ENCODE measurements at places on chromosomes 12 and 14.

GRCh38 chr14:99717682-99718013 is 33.5 kb downstream of the CYP46A1 start:
- DNase-seq, result no peak

GRCh38 chr12:90679674-90680073 is 275.3 kb downstream of the CCER1 start:
- DNase-seq, result no peak

DNA sequence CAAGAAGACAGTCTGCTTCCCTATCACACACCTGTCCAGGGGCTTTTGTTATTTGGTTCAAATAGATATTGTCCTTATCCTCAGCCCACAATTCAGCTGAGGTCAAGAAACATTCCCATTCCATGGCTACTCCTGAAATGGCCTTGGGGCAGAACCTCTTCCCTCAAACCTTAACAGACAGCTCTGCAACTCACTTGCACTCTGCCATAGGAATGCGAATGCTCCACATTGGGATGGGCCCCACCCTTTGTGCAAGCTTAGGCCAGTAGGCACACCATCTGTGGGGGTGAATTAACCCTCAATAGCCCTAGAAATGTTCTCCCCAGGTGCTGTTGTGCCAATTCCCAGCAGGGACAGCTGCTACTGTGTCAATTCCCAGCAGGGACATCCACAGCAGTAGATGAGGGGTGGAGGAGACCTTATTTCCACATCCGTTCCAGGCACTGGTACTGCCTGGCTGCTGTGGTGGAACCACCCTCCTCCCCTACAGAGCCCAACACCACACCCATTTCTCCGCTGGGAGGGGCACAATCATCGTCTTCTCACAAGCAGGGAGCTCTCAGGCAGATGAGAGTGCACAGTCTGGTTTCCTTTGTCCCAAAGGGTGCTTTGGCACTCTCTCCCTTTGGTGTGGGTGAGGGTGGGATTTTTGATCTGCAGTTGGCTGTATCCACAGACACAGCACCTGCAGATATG is 42.3 kb upstream of the GLIPR1 start:
- DNase-seq, result no peak

DNA sequence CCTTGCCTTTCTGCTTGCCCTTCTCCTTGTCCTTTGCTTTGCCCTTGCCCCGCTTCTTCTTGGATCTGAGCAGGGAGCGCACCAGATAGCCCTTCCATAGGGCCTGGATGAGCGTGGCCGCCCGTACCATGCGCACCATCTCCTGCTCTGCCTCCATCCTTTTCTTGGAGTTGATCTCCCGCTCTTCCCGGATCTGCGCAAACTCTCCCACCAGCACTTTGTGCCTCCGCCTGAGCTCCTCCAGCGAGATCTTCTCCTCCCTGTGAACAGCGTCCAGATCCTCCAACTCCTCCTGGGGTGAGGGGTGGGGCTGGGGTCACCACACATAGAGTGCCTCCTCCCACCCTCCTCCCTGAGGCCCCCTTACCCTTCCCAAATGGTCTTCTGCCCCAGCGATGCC is 10.1 kb downstream of the RITA1 start:
- DNase-seq, result no peak

- DNase-seq, result no peak
Measured at GRCh38 chr12:97984974-97985580, 522.5 kb downstream of the RMST start.

- no peak for DNase-seq
Measured at GRCh38 chr12:52336641-52337040, 15.4 kb upstream of the KRT83 start.

GRCh38 chr14:61562321-61563161 is 132.8 kb upstream of the HIF1A start:
- peak; percentile 96 for DNase-seq

- no peak for DNase-seq
Measured at GRCh38 chr12:53222170-53222721, 9.8 kb downstream of the RARG start.

DNA sequence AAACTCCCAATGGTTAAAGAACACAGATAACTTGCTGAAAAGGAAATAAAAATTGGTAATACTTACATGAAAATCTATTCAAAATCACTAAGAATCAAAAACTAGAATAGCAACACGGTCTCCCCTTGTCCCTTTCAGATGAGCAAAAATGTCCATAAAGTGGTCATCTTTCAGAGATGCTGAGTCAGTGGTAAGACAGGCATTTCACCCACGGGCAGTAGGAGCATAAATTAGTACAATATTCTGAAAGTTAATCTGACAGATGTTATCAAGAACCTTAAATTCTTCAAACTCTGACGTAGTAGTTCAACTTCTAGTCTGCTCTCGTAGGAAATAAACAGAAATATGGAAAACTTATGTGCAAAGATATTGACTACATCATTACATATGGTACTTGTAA is 33.1 kb upstream of the GNPNAT1 start:
- no peak for DNase-seq

DNA sequence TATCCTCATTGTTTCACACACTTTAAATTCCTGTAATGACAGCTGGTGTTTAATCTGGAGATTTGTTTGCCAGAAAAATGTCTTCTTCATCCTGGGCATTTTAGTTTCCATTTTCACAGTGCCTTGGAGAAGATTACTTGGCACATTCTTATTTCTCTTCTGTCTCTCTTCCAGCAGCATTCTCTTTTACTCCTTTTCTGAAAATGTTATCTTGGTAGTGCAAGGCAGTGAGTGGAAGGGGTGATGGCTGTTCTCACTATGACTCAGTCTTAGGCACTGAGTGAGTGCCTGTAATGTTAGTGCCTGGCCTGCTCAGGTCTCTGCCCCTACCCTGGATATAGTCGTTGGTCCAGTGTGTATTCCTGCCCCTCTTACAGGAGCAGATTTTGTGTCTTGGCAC is 13.1 kb downstream of the CLECL1 start:
- DNase-seq, result no peak

DNA sequence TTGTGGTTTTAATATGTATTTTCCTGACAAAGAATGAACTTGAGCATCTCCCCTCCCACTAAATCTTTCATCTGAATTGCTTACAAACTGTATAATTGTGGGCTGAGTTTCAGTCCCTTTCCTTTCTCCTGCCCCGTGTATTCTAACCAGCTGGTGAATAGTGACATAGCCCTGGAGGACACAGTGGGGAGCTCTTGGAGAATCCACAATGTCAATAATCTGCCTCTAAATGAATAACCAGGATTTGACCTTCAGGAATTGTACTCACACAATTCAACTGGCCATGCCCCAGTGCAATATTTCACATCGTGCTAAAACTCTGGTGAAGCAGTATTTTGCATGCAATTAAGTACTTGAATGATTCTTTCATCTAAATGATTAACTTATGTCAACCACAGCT is 177.2 kb downstream of the C12orf42 start:
- no peak for DNase-seq

DNA sequence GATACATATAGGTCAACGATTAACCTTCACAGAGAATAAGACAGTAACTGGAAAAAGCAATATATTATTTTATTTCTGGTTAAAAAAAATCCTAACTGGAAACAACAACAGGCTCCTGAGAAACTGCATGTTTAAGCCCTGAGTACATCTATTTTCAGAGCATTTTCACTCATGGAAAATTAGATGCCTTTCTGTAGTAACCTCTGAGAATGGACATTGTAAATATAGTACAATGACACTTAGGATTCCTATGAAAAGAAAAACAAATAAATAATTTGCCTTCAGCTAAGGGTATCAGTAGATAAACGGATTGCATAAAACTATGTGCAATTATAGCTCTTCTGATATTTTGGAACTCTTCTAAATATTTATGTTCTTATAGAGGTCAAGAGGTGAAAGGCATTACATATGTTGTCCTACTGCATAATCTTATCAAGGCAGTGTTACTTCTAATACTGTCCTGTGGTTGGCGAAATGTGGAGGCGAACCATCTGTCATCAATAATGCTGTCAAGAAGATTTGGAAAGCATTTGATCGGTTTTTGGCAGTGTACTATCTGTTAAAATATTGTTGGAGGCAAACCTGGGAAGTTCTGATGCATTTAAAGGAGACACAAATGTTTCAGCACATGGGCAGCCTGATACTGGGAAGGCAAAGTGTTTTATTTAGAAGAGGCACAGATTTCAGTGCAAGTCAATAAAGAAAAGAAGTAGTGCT is 381.8 kb downstream of the BTG1 start:
- DNase-seq, result no peak

DNA sequence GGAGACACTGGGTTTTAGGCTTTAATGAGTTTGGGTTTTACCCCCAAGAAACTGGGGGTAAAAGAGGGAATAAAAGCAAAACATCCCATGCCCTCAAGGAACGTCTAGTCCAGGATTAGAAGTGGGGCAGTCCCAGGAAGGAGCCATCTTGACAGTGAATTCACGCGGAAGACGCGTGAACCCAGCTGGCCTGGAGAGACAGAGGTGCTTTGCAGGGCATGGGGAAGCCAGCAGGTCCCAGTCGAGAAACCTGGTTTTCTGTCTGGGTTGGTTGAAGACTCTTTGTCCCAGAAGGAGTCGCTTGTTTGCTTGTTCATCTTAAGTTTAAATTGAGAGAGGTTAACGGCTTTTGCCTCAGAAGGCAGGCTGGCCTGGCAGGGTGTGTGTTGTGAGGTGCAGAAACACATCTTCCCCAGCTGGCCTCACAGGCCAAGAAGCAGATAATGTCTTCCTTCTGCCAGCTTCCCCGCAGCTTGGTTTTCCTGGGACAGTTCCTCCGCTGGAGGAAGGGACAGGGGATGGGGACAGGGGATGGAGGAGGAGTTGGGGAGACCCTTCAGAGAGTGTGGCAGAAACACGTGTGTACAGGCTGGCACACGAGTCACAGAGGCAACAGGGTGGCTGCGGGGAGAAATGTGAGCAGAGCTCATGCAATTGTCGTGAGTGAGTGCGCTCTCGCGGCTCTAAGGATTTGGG is 18.5 kb upstream of the CD9 start:
- DNase-seq, result no peak

DNA sequence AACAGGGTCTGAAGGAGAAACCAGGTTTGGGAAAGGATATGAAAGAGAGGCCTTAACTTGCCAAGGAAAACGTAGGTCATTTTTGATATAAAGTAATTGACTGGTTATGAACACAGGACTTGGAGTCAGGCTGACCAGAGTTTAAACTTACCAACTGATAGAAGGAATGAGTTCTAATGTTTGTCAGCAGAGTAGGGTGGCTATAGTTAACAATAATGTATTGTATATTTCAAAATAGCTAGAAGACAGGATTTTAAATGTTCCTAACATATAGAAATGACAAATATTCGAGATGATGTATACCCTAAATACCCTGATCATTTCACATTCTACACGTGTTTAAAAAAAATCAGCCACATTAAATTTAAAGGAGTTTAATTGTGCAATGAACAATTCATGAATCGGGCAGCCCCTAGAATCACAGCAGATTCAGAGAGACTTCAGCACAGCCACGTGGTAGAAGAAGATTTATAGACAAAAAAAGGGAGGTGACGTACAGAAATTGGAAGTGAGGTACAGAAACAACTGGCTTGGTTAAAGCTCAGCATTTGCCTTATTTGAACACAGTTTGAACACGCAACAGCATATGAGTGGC is 52.5 kb upstream of the PLEKHG7 start:
- no peak for DNase-seq

GRCh38 chr14:79602045-79602444 is 609.3 kb downstream of the DIO2 start:
- no peak for DNase-seq

DNA sequence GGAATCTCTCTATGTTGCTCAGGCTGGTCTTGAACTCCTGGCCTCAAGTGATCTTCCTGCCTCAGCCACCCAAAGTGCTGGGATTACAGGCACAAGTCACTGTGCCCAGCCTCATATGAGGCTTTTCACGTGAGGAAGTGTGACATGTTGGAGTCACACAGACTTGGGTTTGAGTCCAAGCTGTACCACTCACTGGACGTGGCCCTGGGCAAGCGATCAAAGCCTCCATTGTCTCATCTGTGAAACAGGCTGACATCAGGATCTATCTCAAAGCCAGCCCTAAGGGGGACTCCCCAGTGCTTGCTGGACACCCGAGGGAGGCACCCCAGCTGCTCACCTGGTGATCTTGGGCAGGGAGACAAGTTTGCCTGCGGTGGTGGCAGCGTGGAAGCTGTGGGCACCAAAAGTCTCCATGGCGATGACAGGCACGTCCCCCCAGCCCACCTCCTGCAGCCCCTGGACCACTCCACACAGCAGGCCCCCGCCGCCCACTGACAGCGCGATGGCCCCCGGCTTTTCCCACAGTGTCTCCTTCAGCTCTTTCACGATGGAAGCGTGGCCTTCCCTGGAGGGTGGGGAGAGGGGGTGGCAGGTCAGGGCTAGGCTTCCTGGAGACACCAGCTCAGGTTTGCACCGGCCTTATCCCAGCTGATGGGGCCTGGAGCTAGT is 6.7 kb downstream of the SDS start:
- no peak for DNase-seq

GRCh38 chr14:101843665-101844064 is 82.2 kb downstream of the PPP2R5C start:
- no peak for DNase-seq

DNA sequence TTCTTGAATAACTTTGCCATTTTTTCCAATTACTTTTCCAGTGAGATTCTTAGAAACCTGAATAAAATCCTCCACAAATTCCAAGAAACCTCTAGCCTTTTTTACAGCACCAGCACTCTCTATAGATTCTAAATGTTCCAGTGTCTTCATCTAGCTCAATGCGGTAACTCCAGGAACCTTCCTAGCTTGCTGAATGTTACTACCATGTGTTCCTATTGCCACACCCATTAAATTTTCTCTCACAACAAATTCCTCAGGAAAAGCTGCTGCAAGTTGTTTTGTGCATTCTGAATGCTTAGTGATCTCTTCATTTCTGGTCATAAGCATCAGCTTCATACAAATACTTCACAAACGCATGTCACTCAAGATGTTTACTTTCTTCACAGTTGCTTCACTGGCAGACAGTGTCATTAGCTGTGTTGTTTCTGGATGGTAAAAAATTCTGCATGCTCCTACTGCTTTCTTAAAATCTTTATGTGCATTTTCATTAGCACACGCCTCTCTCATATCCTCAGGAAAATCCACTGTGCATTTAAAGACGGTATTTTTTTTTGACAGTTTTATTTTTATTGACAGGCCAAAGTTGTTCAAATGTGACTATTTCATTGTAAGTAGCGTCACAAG is 106.7 kb downstream of the PPHLN1 start:
- no peak for DNase-seq

GRCh38 chr12:77388445-77389265 is 323.3 kb upstream of the E2F7 start:
- DNase-seq, result no peak

GRCh38 chr12:27627123-27627852 is 69.0 kb upstream of the REP15 start:
- DNase-seq, result no peak
